ENCODE measurements at places on chromosomes 13 and 19.

DNA sequence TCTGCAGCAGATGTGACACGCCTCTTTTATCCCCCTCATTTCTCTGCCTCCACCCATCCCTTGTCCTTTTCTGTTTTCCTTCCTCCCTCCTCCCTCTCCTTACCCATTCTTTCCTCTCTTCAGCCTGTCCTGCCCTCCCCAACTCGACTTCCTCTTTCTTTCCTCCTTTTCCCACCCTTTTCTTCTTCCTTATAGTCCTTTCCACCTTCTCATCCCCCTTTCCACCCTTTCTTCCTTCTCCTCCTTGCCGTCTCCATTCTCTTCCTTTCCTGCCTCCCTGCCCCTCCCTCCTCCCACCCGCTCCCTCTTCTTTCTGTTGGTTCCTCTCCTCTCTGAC lies 688 bp upstream of the ZNF71 start:
- DNase-seq, result no peak

GRCh38 chr19:8233370-8233769 lies 24.2 kb downstream of the CERS4 start:
- peak; percentile 8 for DNase-seq

DNA sequence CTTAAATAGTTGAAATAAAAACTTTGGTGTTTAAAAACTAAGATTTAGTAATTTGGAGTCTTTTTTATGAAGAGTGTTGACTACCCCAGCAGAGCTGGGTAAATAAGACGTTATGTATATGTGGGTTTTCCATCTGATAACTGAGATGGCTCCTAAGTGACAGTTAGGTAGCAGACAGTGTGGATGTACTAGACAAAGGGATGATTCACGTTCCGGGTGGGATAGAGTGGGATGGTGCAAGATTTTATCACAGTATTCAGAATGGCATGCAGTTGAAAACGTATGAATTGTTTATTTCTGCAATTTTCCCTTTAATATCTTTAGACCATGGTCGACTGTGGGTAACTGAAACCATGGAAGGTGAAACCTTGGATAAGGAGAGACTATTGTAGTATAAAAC lies 50.4 kb downstream of the NAA16 start:
- no peak for DNase-seq

GRCh38 chr19:51448411-51449016 lies 9.7 kb downstream of the SIGLEC8 start:
- no peak for DNase-seq

DNA sequence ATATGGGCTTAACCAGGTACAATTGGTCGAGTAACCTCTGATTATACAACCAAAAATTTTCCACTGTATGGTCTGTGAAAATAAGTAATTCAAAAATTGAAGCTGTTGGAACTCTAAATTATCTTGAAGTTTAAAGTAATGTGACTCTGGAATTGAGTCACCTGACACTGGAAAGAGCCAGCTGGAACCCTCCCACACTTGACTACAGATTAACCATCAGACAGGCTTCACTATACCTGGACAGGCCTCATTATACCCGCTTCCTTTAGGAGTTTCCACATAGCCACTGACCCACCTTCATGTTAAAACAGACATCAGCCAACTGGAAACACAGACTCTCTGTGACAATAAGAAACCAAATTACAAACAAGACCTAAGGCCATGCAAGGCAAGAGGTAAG lies 1.3 kb downstream of the ZNF433 start:
- no peak for DNase-seq

GRCh38 chr13:64234255-64234654 lies 2818.6 kb upstream of the PCDH20 start:
- no peak for DNase-seq

DNA sequence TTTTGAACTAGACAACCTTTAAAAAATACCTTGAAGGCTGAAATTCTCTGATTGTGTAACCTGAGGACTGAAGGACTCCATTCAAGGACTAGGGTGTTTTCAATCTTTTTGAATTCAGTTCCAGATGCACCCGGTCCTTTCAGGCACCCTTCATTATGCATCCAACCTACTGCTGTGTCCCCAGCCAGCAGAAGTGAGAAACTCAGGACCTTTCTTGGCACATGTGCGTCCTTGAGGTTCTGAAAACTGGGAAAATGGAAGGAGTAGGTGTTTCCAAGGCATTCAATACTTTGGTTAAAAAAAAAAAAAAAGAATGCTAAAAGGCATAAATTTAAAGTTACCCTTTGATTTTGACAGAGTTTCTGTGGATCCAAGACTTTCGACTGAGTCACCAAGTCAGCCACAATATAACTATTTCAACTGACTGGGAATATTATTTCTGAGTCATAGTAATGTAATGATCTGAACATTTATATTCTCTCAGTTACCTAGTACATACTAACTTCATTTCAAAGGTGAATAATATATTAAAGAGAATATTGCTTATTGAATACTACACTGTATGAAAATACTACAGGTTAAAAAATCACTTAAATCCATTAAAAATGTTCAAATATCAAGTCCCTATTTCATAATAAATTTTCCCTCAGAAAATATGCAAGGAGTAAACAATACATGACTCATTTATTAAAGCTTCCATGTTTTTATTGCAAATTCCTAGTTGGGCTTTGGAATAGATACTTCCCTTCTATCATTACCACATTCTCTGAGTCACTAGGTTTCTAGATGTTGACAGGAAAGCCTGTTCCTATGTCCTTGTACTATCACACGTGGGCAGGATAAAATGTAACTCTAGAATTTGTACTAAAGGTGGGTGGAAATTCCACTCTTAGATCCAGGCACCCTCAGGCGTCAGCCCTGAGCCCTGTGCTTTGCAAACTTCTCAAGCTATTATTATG lies 2.4 kb upstream of the ITGBL1 start:
- DNase-seq, result peak; percentile 57

- DNase-seq, result peak; percentile 93
Measured at GRCh38 chr19:17469481-17470067, 750 bp upstream of the SLC27A1 start.

- DNase-seq, result no peak
Measured at GRCh38 chr19:16908759-16909158, 20.0 kb downstream of the F2RL3 start.

GRCh38 chr13:100789968-100790367 lies 115.4 kb upstream of the TMTC4 start:
- no peak for DNase-seq

GRCh38 chr13:96898646-96899254 lies 95.5 kb downstream of the OXGR1 start:
- DNase-seq, result no peak

DNA sequence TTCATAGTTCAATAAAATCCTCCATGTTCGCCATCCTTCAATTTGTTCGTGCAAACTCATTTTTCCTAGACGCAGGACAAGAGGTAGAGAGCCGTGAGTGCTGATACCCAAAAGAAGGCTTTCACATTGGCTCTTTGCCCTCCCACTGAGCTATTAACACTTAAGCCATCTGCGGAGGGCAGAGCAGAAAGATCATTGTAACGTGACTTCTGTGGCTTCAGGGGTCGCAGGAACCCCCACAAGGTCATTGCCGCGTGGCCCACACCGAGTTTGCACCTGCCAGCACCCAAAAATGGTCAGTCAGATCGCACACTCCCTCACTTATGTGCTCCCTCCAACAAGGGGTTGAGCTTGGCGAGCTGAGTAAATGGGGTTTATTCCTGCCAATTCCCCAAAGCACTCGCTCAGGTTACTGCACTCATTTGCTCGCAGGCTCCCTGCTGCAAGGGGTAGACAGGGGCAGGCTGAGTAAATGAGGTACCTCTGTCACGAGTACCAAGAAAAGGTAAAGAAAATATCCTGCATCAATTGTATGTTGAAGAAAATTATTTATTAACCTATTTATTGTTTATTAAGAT lies 144.1 kb downstream of the PRR20E start:
- no peak for DNase-seq

GRCh38 chr13:40706439-40706838 lies 40.0 kb upstream of the FOXO1 start:
- DNase-seq, result no peak

GRCh38 chr19:19406878-19407632 lies 1.6 kb downstream of the GATAD2A start:
- no peak for DNase-seq

DNA sequence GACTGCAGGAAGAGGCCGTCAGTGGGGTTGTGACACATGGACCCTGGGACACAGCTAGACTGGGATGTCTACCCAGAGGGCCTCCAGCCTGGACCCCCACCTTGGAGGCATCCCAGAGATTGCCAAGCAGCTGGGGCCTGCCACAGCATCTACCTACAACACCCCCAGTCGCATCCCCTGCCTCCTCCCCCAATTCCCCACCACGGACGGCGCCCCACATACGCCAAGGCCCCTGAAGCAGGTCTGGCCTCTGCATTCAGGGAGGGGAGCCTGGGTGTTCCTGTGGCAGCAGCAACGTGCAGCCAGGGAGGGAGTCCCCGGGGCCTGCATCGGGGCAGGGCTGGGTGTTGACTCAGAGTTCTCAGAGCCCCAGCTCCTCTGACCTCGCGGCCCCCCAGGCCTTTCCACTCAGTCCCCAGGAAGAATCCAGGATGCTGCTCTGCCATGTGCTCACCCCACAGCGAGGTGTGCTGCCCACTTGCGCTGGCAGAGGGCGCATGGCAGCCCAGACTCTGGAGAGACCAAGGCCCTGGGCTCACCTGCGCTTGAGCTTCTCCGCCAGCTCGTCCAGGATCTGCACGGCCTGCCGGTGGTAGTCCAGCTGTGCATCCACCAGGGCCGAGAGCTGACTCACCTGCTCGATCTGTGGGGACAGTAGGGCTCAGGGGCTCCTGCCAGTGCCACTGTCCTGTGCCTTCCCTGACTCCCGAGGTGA lies 19.6 kb downstream of the MPND start:
- DNase-seq, result no peak
